ENCODE measurements at places on chromosomes 2 and 18. TPM values are rescaled to one million over a fixed set of nuclear protein-coding genes. Genes with fewer than 3 reads are reported as not detected.

DNA sequence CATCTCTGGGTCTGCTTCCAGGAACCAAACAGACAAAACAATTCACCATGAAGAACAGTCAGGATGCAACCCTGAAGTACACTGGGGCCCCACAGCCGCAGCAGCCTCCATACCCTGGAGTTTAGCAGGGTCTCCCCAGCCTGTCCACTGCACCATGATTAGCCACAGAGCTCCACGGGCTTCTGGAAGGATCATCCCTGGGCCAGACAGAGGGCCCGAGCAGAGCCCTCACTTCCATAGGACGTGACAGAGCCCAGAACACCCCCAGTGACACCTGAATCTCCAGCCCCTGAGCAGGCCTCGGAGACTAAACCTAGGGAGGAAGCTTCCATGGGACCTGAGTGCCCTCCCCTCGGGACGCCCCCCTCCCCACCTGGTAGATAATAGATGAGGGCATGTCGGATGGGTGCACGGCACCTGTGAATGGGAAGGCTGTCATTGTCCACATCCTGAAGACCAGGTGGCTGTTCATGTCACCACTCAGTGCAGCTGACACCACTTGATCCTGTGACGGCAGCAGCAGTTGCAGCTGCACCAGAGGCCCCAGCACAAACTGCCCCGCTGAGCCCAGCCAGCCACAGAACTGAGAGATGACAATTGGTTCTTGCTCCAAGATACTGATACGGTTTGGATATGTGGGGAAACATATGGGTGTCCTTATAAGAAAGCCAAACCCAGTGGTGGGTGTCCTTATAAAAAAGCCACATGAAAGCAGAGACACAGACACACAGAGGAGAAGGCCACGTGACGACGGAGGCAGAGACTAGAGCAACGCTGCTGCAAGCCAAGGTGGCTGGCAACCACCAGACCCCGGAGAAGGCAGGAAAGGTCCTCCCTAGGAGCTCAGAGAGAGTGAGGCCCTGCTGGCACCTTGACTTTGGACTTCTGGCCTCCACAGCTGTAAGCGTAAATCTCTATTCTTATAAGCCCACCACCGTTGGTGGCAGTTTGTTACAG, 23.2 kb downstream of the KIF1A start:
- no peak overlapping the region for H3K4me3 ChIP-seq
- H3K36me3 ChIP-seq, result no peaks in the 10 kb centered on the region
- DNase-seq, result no peak
- peaks cover 3% of the 10 kb centered on the region for H3K27me3 ChIP-seq
- no peaks in the 10 kb centered on the region for H3K4me1 ChIP-seq

Gene TEX261
- polyA plus RNA-seq, result 20.1 TPM

- no peaks in the 10 kb centered on the region for H3K4me1 ChIP-seq
- H3K36me3 ChIP-seq, result no peaks in the 10 kb centered on the region
- DNase-seq, result no peak
- H3K27me3 ChIP-seq, result no peaks in the 10 kb centered on the region
- H3K4me3 ChIP-seq, result no peak overlapping the region
These were observed 516.6 kb upstream of the NXPH2 start for GRCh38 chr2:139296672-139297209.

Gene SELENOI
- polyA plus RNA-seq, result 3.2 TPM

Gene DNAH6
- not detected for polyA plus RNA-seq

- no peaks in the 10 kb centered on the region for H3K36me3 ChIP-seq
- peaks cover 15% of the 10 kb centered on the region for H3K27me3 ChIP-seq
- no peak for DNase-seq
- peaks cover 21% of the 10 kb centered on the region for H3K4me1 ChIP-seq
- no peak overlapping the region for H3K27ac ChIP-seq
These were observed 616 bp upstream of the RBMS1 start for GRCh38 chr2:160494201-160494644.

Gene UGT1A10
- polyA plus RNA-seq, result not detected

- peaks cover 59% of the 10 kb centered on the region for H3K4me1 ChIP-seq
- H3K4me3 ChIP-seq, result peak overlapping the region; percentile 76
- H3K36me3 ChIP-seq, result no peaks in the 10 kb centered on the region
- peak overlapping the region; percentile 98 for H3K27ac ChIP-seq
- DNase-seq, result no peak
- H3K27me3 ChIP-seq, result no peaks in the 10 kb centered on the region
These were observed 543 bp downstream of the HADHB start for GRCh38 chr2:26245231-26245732.

DNA sequence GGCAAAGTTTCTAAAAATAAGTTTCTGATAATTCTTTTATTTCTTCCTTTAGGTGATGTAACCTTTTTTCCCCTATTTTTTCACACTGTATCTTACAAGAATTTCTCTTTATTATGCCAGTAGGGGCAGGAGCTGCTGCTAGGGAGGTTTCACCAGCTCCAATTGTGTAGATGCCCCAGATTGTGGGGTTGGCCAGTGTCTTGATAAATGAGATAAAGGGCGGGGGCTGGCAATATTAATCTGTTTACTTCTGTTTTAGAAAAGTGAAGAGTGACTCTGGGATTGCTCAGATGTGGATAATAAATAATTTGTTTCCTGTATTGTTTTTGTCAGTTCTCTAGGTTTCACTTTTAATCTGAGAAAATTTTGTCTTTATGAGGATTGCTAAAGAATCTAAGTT, 190.4 kb downstream of the MC4R start:
- H3K36me3 ChIP-seq, result no peaks in the 10 kb centered on the region
- DNase-seq, result no peak
- H3K27ac ChIP-seq, result no peak overlapping the region
- H3K27me3 ChIP-seq, result no peaks in the 10 kb centered on the region
- H3K4me1 ChIP-seq, result no peaks in the 10 kb centered on the region

Gene SGPP2
- 0.03 TPM for polyA plus RNA-seq

Gene MALL
- 0.12 TPM for polyA plus RNA-seq

DNA sequence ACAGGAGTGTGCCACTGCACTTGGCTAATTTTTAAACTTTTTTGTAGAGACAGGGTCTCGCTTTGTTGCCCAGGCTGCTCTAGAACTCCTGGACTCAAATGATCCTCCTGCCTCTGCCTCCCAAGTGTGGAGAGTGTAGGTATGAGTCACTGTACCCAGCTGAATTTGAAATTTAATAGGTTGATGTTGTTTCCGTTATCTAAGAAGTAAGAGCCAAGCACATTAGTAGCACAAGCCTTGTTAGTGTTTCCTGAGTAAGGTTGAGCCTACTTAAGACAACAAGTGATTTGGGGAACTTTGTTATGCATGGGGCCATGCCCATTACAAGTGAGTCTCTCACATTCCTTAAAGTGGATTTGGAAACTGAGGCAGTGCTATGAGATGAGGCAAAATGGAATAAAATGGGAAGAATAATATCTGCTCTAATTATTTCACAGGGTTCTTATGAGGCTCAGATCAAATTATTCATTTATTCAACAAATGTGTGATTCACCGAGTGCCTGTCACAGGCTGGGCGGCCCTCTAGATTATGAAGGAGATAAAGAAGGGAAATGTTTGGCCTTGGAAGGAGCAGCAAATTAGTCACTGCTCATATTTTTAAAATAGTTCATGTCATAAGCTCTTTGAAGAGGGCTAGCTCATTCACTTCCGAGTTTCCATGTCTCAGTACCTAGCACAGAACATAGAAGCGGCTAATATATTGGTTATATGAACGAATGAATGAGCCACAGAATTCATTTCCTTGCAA, 217.2 kb downstream of the LDLRAD4 start:
- no peak for DNase-seq
- H3K27me3 ChIP-seq, result no peaks in the 10 kb centered on the region
- H3K4me3 ChIP-seq, result no peak overlapping the region
- peaks cover 7% of the 10 kb centered on the region for H3K4me1 ChIP-seq

DNA sequence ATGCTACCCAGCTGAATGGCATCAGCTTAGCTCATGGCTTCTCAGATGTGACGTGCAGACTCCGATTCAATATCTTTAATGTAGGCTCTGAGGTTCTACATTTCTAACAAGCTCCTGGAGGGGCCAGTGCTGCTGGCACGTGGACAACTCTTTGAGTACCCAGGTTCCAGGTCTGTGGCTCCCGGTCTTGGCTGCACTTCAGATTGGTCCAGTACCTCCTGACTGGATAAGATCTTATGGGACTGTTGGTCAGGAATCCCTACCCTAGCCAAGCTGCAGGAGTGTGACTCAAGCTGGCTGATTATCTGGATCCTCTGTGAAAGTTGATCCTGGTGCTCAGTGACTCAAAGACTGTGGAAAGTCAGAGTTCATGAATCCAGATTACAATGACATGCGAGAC, 222.1 kb downstream of the ANKRD30B start:
- no peak for DNase-seq
- H3K4me1 ChIP-seq, result no peaks in the 10 kb centered on the region
- H3K4me3 ChIP-seq, result no peak overlapping the region
- no peaks in the 10 kb centered on the region for H3K36me3 ChIP-seq
- no peak overlapping the region for H3K27ac ChIP-seq

Gene SMAD7
- 1.5 TPM for polyA plus RNA-seq

- H3K27ac ChIP-seq, result no peak overlapping the region
- no peaks in the 10 kb centered on the region for H3K36me3 ChIP-seq
- peaks cover 17% of the 10 kb centered on the region for H3K27me3 ChIP-seq
- H3K4me3 ChIP-seq, result peak overlapping the region; percentile 44
- H3K4me1 ChIP-seq, result peaks cover 42% of the 10 kb centered on the region
- peak; percentile 20 for DNase-seq
These were observed 126.0 kb downstream of the OSBPL1A start for GRCh38 chr18:24271381-24272228.

Gene MTX2
- 9.8 TPM for polyA plus RNA-seq

GRCh38 chr18:66440433-66440832, 163.5 kb downstream of the CDH19 start:
- DNase-seq, result peak; percentile 3
- no peaks in the 10 kb centered on the region for H3K27me3 ChIP-seq
- no peaks in the 10 kb centered on the region for H3K4me1 ChIP-seq
- no peak overlapping the region for H3K4me3 ChIP-seq
- H3K27ac ChIP-seq, result no peak overlapping the region

Gene GPR75
- polyA plus RNA-seq, result not detected

Gene TSPYL6
- polyA plus RNA-seq, result not detected

Gene GPR35
- 37.8 TPM for polyA plus RNA-seq

Gene GKN1
- not detected for polyA plus RNA-seq

- no peak overlapping the region for H3K27ac ChIP-seq
- H3K36me3 ChIP-seq, result no peaks in the 10 kb centered on the region
- H3K27me3 ChIP-seq, result no peaks in the 10 kb centered on the region
- peaks cover 3% of the 10 kb centered on the region for H3K4me1 ChIP-seq
- no peak for DNase-seq
These were observed 440.6 kb upstream of the SLC14A2 start for GRCh38 chr18:45174629-45175136.

- H3K4me3 ChIP-seq, result no peak overlapping the region
- no peaks in the 10 kb centered on the region for H3K36me3 ChIP-seq
- no peaks in the 10 kb centered on the region for H3K27me3 ChIP-seq
- no peak overlapping the region for H3K27ac ChIP-seq
- no peak for DNase-seq
These were observed 117.8 kb downstream of the WDSUB1 start for GRCh38 chr2:159168707-159169106.

- peaks cover 52% of the 10 kb centered on the region for H3K4me1 ChIP-seq
- H3K27ac ChIP-seq, result peak within 1 kb of the TSS; percentile 82
- peak within 1 kb of the TSS; percentile 43 for H3K4me3 ChIP-seq
- H3K27me3 ChIP-seq, result no peaks in the 10 kb centered on the region
These were observed at the start of gene QPCT for GRCh38 chr2:37344453-37345361. TSS of gene QPCT (plus strand) at chr2:37344630. CDS start at chr2:37344732, 102 bp downstream.

DNA sequence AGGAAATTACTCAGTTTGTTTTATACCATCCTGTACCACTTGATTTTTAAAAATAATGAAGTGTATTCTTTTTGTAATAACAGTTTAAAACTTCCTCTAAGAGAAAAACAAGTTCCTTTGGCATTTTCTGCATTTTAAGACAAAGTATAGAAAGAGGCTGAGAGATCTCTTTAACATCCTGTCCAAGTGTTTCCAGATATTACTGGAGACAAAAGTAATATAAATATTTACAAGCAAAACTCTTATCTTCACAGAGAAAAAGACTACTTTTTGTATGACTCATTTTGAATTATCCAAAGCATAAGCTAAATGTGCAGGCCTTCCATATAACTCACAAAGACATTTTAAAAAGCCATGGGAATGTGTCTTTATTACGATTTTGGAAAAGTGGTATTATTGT, 221.1 kb downstream of the RDH14 start:
- no peak for DNase-seq
- H3K36me3 ChIP-seq, result no peaks in the 10 kb centered on the region
- H3K4me3 ChIP-seq, result no peak overlapping the region
- no peaks in the 10 kb centered on the region for H3K27me3 ChIP-seq
- H3K27ac ChIP-seq, result no peak overlapping the region

DNA sequence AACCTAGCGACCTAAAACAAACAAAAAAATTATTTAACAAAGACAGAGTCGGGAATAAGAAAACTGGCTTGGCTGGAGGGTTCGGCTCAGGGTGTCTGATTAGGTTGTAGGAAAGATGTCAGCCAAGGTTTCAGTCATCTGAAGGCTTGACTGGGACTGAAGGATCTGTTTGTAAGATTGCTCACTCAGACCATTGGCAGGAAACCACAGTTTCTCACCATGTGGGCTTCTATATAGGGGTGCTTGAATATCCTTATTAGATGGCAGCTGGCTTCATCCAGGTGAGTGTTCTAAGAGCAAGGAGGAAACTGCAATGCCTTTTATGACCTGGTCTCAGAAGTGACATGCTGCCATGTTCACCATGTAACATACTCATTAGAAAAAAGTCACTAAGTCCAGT, 999 bp upstream of the IL36B start:
- no peaks in the 10 kb centered on the region for H3K4me1 ChIP-seq
- no peaks in the 10 kb centered on the region for H3K36me3 ChIP-seq
- H3K27me3 ChIP-seq, result no peaks in the 10 kb centered on the region

- H3K4me3 ChIP-seq, result no peak overlapping the region
- no peak overlapping the region for H3K27ac ChIP-seq
- H3K36me3 ChIP-seq, result no peaks in the 10 kb centered on the region
- DNase-seq, result no peak
- H3K4me1 ChIP-seq, result no peaks in the 10 kb centered on the region
- H3K27me3 ChIP-seq, result no peaks in the 10 kb centered on the region
These were observed 19.4 kb downstream of the PPP1R1C start for GRCh38 chr2:182004945-182005520.

- peak; percentile 6 for DNase-seq
- H3K27me3 ChIP-seq, result no peaks in the 10 kb centered on the region
These were observed at the start of gene PSMA8 for GRCh38 chr18:26133652-26134051. TSS of gene PSMA8 (plus strand) at chr18:26133869. CDS start at chr18:26133966, 97 bp downstream.

Gene ANKRD29
- polyA plus RNA-seq, result not detected

DNA sequence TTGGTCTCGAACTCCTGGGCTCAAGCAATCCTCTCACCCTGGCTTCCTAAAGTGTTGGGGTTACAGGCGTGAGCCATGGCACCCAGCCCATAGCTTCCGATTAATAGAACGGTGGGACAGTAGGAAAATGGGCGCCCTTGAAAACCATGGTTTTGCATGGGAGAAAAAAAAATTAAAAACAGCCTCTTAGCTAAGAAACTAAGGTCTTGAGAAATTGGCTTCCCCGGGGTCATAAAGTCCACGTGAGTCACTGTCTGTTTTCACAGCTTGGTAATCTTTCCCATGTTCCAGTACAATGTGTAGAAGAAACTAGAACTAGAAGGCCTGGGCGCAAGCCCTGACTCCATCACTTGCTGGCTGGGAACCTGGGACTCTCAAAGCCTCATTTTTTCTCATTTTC, 20.7 kb downstream of the B3GNT2 start:
- H3K27ac ChIP-seq, result peak overlapping the region; percentile 30
- no peak overlapping the region for H3K4me3 ChIP-seq
- H3K36me3 ChIP-seq, result peaks cover 5% of the 10 kb centered on the region
- H3K27me3 ChIP-seq, result no peaks in the 10 kb centered on the region

Gene IL18R1
- polyA plus RNA-seq, result 0.11 TPM

GRCh38 chr18:59705145-59705544, 7.9 kb upstream of the CCBE1 start:
- DNase-seq, result no peak
- H3K27me3 ChIP-seq, result peaks cover 2% of the 10 kb centered on the region
- H3K27ac ChIP-seq, result no peak overlapping the region
- no peaks in the 10 kb centered on the region for H3K4me1 ChIP-seq

Gene MEIS1
- polyA plus RNA-seq, result 0.20 TPM

Data from CD14-positive monocyte (primary cell).